ENCODE measurements at places on chromosomes 16 and 17. TPM values are rescaled to one million over a fixed set of nuclear protein-coding genes. Genes with fewer than 3 reads are reported as not detected.

DNA sequence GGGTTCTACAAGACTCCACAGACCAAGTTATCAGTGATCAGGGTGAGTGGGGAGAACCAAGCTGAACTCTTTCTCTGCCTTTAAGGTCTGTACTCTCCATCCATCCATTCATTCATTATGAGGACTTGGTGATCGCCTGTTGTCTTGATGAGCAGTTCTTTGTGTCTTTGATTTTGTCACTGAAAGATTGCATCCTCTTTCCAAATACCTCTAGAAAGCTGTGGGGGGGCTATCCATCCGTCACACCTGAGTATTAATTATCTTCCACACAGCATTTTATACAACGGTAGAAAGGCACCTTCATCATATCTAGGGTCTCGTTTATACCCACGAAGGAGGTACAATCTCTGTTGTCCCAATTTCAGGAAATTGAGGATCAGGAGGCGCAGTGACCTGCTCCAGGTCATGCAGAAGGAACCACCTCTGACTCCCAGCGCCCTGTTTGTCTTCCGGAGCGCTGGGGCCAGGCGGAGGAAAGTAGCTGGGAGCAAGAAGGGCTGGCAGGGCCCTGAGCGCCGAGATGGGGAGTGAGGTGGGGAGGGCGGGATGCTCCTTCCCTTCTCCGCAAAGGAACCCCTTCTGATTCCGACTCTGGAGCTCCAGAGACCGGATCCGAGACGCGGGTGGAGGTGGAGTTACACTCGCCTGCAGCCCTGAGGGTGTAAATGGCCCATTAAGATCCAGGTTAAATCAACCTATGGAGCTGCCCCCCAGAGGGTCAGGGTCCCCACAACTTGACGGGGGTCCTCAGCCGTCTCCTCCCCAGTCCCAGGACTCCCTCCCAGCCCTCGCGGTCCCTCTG lies 605 bp upstream of the ABAT start:
- no peak for DNase-seq

DNA sequence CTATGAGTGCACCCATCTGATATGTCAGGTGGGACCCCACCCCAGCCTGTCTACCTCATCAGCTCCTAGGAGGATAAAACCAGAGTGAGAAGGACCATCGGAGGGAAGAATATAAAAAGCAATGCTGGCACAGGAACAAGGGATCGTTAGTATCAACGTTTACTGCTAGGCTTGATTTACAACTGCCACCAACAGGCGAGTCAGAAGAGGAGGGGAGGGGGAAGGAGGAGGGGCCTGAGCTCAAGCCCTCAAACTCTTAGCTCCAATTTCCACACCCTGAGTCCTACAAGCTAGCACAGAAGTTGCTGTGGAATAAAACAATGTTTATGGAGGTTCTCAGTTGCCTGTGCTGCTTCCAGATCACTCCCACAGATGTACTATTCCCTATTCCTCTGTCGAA lies 234.5 kb downstream of the C16orf78 start:
- DNase-seq = no peak

DNA sequence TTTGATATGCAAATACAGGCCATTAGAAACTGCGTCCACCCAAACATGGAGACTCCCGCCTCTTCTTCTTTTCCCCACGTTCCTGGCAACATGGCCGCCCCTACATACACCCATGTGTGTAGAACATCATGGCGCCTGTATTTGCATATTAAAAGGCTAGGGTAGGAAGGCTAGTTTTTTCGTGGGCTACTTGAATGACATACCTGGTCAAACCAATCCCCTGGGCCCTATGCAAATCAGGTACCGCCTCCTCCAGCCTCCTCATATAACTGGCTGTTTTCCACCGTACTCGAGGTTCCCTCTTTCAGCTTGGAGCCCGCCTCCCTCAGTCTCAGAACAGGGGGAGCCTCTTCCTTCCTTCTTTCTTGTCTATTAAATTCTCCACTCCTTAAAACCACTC lies 840 bp upstream of the CD300LB start:
- DNase-seq = no peak

GRCh38 chr16:70725024-70725911 lies 39.4 kb upstream of the MTSS2 start:
- DNase-seq = no peak

DNA sequence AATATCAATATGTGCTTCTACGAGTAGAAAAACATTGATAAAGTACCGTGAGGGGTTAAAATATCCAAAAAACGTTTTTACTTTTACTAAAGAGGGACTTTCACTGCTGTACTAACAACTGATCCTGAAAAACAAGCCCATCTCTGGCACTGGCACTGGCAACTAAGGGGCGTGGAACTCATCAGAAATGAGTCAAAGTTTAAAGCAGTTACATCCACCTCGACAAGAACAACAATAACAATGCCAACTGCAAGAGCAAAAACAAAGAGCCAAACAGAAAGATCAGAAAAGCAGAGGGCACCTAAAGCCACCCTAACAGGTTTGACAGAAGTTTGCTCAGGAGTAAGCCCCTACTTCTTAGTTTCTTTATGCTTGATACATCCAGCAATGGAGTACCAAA lies 13.1 kb downstream of the MBTPS1 start:
- DNase-seq = no peak

- DNase-seq = peak; percentile 73
Observed at GRCh38 chr16:56607109-56607618, 1.2 kb upstream of the MT2A start.

DNA sequence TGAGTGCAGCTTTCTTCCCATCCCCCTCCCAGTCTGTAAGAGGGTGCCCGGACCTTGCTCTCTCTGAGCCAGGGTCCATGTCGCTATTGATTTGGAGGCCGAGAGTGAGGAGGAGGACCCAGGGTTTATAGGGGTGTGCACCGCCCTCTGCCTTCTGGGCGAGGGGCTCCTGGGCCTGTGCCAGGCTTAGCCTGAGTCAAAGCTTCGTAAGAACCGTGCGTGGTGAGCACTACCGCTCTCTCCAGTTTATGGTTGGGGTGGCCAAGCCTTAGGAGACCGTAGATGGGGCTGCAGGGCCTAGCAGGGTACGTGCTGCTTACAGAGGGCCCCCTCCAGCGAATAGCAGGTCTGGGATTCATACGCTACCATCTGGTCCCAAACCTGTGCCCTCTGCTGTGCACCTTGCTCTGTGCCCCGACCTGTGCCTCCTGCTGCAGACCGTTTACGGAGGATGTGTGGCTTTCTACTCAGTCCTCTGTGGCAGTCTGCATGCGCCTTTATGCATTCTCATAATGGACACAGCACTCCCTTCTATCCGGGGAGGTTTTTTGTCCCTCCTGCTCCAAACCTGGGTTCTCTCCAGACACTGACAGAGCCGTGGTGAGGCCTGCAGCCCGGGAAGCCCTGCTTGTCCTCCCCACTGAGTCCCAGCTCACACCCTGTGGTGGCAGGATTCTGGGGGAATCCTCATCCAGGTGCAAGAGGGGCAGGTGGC lies 54.7 kb downstream of the PGS1 start:
- DNase-seq = no peak

Gene TP53TG3E
- not detected for polyA plus RNA-seq

DNA sequence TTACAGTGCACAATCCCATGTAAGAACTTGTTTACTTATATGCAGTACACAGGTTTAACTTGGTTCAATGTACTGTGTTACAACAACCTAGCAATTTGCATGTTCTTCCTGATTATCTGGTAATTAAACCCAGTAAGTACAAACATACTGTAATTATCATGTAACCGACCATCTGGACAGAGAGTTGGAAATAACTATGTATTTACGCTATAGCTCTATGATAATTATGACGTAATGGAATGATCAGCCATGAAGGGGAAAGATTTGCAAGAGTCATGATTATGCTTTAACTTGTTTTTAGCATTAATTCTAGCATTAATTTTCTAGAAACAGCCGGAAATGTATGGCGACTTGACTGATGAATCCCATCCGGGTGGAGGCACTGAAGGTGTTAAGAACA lies 74.8 kb upstream of the SALL1 start:
- no peak for DNase-seq

Gene NPIPA5
- polyA plus RNA-seq = 60.3 TPM

- DNase-seq = no peak
Observed at GRCh38 chr17:63032142-63032541, 66.1 kb downstream of the TANC2 start.

DNA sequence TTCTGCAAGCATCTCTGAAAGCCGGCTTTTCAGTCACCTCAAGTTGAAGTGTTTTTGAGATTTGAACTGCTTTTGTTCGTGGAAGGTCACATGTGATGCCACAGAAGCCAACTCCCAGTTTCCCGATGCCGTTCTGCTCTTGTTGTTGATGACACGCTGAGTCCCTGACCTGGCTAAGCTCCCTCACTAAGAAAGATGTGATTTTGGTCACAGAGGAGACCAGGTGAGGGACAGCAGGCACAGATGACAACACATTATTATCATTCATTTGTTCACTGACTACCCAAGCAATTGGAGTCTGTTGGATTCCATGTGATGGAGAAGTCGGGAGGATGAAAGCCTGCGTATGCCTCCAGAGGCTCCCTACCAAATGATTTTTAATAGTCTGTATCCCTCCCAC lies 822.4 kb upstream of the RBFOX1 start:
- no peak for DNase-seq

Gene TP53TG3B
- not detected for polyA plus RNA-seq

Gene KRTAP16-1
- not detected for polyA plus RNA-seq

Gene SMPD3
- polyA plus RNA-seq = 3.4 TPM

GRCh38 chr17:27511168-27511883 lies 55.1 kb downstream of the KSR1 start:
- DNase-seq = no peak

DNA sequence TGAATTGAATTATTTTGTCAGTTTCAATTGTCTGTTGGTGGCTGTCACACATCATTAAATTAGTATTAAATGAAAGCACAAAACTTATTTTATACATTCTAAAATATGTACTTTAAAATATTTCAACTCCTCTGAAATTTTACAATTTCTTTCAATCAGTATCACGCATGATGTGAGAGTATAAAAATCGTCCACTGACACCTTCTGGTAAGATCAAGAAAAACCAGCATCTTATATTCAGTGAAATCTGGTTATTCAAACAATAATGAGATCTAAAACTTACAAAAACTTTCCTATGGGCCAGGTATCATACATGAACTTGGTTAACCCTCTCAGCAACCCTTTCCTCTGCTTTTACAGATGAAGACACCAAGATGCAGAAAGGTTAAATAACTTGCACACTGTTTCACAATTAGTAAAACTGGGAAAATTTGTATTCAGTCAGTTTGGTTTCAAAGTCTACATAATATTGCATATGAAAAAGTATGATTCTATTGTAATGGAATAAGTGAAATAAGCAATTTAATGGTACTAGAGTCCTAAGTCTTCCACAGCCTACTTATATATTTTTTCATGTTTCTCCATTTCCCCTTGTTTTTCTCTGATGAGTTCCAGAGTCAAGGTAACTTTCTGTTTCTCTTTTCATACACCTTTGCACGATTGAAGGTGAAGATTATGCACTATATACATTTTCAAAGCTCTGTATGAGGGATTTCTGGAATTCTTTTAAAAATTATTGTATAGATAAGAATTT lies 58.7 kb downstream of the EFCAB5 start:
- no peak for DNase-seq

- DNase-seq = no peak
Observed at GRCh38 chr17:81294512-81295030, 536 bp downstream of the SLC38A10 start.

DNA sequence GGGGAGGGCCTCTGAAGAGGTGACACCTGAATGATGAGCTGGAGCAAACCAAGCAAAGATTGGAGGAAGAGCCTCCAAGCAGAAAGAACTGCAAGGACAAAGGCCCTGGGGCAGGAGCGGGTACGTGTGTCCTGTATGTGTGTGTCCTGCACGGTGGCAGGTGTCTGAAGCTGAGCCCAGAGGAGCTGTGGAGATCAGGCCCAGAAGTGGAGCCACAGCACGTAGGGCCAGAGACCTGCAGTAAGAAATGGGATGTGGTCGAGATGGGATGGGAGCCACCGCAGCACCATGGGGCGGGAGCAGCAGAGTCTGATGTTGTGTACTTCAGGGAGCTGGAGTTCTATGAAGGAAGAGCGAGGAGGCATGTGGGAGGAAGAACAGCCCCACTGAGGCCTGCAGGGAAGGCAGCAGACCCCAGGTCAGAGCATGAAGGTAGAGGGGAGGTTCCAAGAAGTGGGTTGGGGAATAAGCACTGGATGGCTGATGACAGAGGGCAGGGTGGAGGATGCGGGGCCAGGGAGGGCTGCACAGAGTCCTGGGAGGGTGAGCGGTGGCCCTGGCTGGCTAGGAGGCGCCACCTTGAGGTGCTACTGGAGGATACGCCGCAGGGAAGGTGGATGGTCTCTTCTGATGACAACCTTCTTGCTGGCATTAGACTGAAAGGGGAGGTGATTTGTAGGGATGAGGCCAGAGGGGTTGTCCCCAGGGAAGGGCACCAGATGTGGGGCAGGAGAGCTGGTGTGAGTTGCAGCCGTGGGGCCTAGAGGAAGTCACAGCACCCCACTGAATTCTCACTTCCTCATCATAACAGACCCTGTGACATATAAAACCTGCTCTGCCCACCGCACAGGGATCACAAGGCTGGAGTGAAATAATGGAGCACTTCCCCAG lies 10.6 kb upstream of the CETP start:
- no peak for DNase-seq

DNA sequence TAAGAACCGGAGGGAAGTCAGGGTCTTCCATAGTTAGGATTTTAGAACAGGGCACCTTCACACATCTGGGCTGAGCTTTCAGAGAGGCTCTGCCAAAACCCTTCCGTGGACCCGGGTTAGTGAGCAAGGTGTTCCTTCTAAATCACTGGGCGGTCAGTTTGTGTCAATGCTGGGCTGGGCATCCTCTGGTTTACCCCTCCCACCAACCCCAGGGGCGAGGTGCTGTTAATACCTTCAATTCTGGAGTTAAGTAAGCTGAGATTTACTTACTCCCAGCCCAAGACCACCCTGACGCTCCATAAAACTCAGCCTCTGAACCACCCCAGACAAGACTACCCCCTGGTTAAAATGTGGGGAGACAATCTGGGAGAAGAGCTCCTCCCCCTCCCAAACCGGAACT lies 1.0 kb downstream of the TMEM92 start:
- DNase-seq = no peak

Gene MYH2
- polyA plus RNA-seq = not detected

Gene RDM1
- 2.4 TPM for polyA plus RNA-seq

DNA sequence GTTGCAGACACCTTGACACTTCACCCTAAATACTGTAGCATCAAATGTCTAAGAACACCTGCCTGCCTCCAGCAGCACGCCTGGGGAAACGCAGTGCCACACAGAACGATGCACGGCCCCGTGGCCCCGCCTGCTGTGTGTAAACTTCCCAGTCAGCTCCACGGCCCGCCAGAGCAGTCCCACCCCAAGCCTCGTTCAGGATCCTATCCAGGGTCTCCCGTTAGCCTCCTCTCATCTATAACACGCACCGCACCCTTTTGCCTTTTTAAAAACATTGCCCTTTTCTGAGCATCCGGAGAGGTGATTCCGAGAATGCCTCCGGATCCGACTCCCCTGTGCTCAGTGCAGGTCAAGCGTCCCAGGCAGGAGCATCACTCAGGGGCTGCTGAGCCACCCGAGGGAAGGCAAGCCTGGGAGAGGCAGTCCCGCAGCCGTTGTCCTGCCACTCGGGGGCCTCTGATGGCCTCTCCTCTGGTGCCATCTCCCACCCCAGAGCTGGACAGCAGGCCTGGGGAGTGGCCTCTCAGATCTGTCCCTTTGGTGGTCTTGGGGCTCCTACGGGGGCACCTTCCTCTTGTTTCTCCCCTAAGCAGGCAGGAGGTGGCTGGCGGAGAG lies 37.9 kb upstream of the SLC38A10 start:
- DNase-seq = no peak

All from left lung (tissue), 14 donors.